Eye (tissue), 1 donor: ENCODE measurements at places on chromosomes 4 and X.

DNA sequence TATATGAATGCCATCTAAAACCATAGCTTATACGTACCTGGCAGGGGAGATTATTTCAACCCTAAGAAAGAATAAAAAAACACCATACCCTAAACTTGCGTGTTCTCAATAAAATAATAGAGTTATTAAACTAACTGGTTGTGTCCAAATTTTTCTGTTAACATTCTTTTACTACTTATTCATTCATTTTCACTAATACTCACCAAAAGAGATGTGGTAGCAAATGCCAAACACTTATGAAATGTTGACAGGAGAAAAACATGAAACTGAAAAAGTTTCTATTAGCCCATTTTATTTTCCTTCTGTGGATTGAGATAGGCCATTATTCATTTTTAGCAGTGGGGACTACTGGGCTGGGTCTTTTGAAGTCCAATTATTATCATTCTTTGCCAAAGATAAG is 102.0 kb downstream of the TSPAN5 start:
- DNase-seq: no peak

DNA sequence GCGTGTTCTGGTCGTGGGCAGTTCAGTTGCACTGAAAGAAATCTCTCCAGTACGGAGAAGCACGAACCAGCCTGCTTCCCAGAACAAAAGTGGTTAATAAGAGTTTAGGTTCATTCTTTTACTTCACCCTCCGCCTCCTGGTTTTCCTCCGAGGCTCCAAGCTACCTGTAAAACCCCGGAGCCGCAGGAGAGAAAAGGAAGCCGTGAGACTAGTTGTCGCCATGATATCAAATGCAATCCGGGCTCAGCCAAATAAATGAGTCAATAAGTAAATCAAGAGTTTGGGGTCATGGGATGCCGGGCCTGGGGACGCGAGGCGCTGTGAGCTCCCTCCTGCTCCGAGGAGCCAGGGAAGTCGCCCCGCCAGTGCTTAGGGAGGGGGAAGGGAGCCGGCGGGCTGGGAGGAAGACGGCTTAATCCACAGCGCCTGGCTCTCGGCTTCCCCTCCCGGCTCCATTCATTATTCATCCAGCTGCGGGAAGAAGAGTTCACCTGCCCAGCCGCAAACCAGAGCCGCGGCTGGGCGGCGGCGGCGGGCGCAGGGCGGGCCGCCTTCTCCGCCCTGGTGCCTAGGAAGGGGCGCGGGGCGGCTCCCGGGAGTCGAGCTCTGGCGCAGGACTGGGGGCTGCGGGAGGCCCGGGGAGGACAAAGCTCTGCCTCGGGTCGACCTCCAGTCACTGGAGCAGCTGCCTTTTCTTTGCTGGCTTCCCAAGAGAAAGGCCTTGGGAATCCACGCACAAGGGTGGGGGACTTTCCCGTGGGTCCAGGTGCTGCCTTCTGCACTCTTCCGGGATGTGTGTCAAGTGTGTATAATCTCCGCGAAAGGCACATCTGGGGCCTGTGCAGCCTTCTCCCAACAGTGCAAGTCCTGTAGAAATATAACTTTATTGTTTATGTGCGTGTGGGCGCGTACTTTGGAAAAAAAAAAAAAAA is 1.7 kb downstream of the FRAS1 start:
- DNase-seq: peak; percentile 85

DNA sequence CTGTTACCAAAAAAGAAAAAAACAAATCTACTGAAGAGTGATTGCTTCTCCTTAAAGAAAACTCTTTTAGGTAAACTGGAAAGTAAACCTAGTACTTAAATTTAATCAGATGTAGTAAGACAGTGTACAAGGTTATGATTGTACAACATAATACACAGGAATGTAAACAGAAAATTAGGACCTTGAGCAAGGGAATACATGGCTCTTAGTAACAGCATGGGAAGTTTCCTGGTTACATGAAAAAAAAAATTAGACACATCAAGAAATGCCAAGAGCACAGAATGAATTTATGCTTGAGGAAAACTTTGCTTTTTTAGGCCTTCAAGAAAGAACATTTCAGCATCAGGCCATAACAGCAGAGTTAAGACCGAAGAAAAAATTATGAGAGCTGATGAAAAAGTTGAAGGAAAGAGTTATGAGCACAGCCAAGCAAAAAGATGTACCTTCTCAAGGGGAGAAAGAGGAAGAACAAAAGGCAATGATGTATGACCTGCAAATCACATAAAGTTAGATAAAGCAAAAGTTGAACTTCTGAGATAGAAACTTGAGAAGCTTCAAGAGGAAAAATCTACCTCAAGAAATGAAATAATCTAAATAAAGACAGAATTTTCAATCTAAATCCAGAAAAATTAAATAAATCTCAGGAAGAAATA is 311.6 kb downstream of the GALNTL6 start:
- no peak for DNase-seq

GRCh38 chrX:148541584-148541940 is 41.1 kb downstream of the AFF2 start:
- DNase-seq: no peak
